ENCODE measurements at places on chromosomes 5 and 9. TPM values are rescaled to one million over a fixed set of nuclear protein-coding genes. Genes with fewer than 3 reads are reported as not detected.
A peak's percentile ranks its signal among the peaks of the same experiment; 100 is the strongest.

DNA sequence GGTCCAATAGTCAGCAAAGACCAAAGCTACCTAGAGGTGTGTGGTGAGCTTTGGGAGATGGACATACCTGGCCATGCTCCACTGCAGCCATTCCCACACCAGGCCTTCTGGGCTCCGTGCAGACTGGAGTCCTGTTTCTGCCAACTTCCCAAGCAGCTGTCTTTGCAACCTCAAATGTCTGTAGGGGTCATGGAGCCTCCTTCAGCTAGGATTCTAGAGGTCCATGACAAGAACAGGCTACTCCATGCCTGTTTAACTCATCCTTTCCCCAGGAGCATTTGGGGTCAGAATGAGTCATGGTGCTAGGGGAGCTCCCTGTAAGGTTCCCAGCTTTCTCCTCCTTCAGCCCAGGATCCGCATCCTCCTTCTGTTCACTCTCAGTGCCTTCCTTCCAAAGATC, 17.1 kb downstream of the VPS13A start:
- DNase-seq, result no peak

DNA sequence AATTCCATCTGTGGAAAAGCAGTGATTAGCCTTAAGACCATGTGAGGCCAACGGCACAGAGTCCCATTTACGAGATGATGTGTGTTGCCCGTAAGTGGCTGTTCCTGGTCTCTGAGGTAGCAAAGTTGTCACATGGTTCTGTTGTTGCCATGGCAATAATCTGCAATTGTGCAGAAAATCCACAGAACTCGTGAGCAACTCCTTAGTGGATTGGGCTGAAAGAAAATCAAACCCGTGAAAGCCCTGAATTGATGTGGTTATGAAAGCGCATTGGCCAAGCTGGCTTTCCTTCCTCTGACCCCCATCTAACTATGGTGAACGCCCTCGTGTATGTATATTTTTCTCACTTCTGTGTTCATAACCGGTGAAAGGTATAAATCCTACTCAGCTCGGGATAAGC, 614.7 kb downstream of the EBF1 start:
- no peak for DNase-seq

Gene PCDHB6
- total RNA-seq, result 0.39 TPM

Gene IGIP
- total RNA-seq, result 10.9 TPM

- peak; percentile 85 for DNase-seq
Measured at GRCh38 chr9:129164246-129164930, 13.7 kb downstream of the IER5L start.

DNA sequence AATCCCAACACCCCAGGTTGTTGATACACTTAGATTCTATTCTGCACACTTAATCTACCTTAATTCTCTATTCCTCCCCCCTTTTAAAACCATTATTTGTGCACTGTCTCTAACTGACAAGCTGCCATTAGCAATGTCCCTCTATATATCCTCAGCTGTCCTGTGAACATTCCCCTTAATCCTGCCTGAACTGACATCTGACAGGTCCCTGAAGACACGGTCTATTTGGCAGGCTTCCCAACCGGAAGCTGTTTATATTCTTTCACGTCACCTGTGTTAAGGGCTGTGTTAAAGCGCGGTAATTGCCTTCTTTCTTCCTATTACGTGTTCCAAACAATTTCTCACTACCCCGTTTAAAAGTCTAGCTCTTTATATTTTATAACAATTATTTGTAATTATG, 277.3 kb downstream of the CDH9 start:
- no peak for DNase-seq

DNA sequence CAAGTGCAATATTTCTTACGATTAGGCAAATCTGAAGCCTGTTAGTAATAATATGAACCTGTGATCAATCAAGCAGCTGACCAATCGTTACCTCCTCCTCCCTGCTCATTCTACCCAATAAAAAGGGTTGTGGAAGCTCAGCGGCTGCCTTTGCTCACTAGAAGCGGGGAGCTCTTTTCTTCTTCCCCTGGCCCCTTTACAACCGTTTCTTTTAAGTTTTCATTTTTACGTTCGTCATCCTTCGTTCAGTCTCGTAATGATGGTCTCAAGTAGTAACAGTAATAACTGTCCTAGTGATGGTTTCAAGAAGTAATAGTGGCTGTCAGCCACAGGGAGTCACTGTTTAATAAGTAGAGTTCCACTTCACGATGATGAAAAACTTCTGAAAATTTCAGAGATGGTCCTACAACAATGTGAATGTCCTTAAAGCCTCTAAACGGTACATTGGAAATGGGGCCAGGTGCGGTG, 6.2 kb downstream of the UGT3A2 start:
- DNase-seq, result peak; percentile 59

Gene FRMPD1
- total RNA-seq, result 2.1 TPM

DNA sequence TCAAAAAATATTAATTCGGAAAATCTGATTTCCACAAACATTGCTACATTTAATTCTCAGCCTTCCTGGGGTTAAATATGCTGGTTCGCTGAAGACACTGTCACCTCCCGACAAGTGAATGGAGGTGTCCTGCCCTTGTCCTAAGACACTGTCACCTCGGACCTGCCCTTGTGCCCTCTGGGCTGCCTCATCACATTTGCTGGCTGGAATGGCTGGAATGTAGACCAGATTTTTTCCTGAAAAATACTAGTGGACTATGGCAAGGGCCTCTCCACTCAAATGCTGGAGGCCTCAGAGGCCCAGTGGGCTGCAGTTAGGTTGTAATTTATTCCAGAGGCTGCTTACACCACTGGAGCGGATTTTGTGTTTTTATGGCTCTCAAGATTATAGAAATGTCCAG, 28.2 kb downstream of the CACNA1B start:
- no peak for DNase-seq

Gene OR1L6
- not detected for total RNA-seq

GRCh38 chr5:65825408-65826328, 100.7 kb upstream of the ERBIN start:
- DNase-seq, result no peak

GRCh38 chr5:158198636-158199035, 339.7 kb upstream of the CLINT1 start:
- DNase-seq, result no peak

Gene PKD2L2
- 0.10 TPM for total RNA-seq

GRCh38 chr9:76701441-76702039, 62.7 kb upstream of the PCA3 start:
- peak; percentile 84 for DNase-seq

GRCh38 chr9:129761293-129761900, 8.6 kb upstream of the PTGES start:
- peak; percentile 50 for DNase-seq

Gene LCN12
- total RNA-seq, result not detected

GRCh38 chr5:80763211-80763610, 108.4 kb upstream of the DHFR start:
- no peak for DNase-seq

- no peak for DNase-seq
Measured at GRCh38 chr5:89137148-89137547, 254.2 kb upstream of the MEF2C start.

- no peak for DNase-seq
Measured at GRCh38 chr5:132268769-132269551, 11.5 kb downstream of the PDLIM4 start.

- no peak for DNase-seq
Measured at GRCh38 chr5:92992073-92992472, 588.9 kb downstream of the NR2F1-AS1 start.

Gene FCN2
- 0.39 TPM for total RNA-seq

DNA sequence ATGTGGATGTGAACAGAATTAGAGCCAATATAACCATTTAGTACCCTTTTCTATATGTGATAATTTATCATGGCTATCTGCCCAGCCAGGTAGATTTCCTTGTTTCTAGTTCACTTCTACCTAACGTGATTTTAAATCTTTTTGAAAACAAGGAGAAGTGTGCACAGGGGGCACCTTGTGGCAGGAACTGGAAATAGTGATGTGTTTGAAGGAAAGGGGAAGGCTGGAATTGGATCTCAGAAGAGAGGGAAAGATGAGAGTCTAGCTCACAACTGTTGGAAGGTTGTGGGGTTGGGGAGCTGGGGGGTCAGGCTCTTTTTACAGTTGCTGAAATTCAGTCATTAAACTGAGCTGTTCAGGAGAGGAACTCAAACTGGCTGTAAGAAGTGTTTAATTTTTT, 219.5 kb downstream of the KCTD16 start:
- no peak for DNase-seq

- no peak for DNase-seq
Measured at GRCh38 chr9:136713550-136713949, 1.2 kb downstream of the DIPK1B start.

DNA sequence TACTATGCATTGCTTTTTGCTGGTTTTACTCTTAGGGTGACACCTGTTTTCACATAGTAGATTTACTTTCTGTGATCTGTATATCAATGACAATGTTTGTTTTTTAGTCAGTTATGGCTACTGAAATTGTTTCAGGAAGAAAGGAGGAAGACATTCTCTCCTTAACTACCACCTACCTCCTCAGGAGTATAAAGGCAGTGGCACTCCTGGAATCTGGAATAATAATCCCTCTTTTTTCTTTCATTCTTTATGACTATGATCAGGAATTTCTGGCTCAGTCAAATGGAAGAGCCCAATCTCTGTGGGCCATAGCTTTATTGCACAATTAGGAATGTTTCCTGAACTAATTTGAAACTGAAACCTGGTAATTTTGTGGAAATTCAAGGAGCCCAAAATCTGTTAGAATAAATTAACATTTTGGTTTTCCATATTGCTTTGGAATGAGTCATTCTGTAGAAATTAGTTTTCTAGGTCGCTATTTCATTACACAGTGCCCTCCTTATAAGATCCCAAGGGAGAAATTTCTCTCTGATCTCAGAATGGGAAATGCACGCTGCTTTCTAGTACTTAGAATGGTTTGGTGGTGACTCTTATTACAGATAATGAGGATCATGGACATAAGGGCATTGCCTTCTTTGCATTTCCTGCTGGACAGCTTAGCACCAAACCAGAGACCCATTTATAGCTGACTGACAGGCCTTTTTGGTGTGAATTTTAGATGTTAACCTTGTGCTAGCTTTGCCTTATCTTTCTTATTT, 95.3 kb upstream of the VLDLR start:
- no peak for DNase-seq

Gene BARHL1
- not detected for total RNA-seq

DNA sequence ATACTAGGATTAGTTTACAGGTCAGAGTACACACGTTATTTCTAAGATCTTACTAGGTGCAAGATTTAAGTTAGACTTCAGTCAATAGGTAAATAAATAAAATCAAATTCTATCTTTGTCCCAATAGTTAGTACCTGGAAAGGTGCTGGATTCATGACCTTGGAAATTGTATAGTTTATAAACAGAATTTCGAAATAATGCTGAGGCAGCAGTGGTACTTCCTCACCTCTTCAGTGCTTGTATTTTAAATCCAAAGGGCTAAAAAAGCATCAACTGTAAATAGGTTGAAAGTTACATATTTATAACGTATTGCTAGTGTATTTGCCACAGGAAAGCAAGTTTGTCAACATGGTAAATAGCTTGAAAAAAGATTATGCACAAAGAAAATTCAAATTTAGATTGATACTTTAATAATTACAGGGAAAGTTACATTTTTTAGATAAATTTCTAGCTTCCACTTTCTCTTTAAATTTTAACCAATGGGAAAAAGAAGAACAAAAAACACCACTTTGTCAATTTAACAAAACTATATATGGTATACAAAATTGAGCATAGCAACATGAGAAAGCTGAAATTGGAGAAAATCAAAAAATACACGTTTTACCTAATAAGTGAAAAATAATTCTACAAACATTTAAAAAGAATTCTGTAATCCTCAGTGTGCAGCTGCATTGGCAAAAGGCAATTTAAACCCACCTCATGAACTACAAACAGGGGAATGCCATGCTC, 46.5 kb downstream of the NR3C1 start:
- no peak for DNase-seq

GRCh38 chr5:90368454-90369246, 40.9 kb downstream of the CETN3 start:
- no peak for DNase-seq

GRCh38 chr5:61303346-61303745, 28.7 kb upstream of the ZSWIM6 start:
- no peak for DNase-seq

GRCh38 chr9:77594963-77595362, 53.2 kb downstream of the GNA14 start:
- no peak for DNase-seq

GRCh38 chr5:90824436-90824835, 265.8 kb downstream of the ADGRV1 start:
- no peak for DNase-seq

GRCh38 chr9:130069048-130069447, 15.3 kb downstream of the GPR107 start:
- no peak for DNase-seq

- DNase-seq, result peak; percentile 86
Measured at GRCh38 chr9:37994639-37995347, 74.2 kb downstream of the SHB start.

GRCh38 chr9:114745108-114745848, 60.6 kb downstream of the TNFSF15 start:
- no peak for DNase-seq

Gene CAST
- 163 TPM for total RNA-seq

Measured in skin of body (tissue), 3 donors.